ENCODE measurements at places on chromosomes 7 and 10. TPM values are rescaled to one million over a fixed set of nuclear protein-coding genes. Genes with fewer than 3 reads are reported as not detected.

- H3K4me1 ChIP-seq, result no peaks in the 10 kb centered on the region
- no peak overlapping the region for H3K4me3 ChIP-seq
- DNase-seq, result no peak
- no peaks in the 10 kb centered on the region for H3K27me3 ChIP-seq
These were observed 2.7 kb upstream of the PRXL2A start for GRCh38 chr10:80405626-80406025.

- H3K27me3 ChIP-seq, result no peaks in the 10 kb centered on the region
- no peaks in the 10 kb centered on the region for H3K36me3 ChIP-seq
- no peak overlapping the region for H3K27ac ChIP-seq
- no peak for DNase-seq
These were observed 53.3 kb downstream of the TPST1 start for GRCh38 chr7:66258409-66258808.

The GPC2 gene
- total RNA-seq, result not detected

GRCh38 chr7:40498924-40499510, 364.2 kb downstream of the SUGCT start:
- H3K4me3 ChIP-seq, result no peak overlapping the region
- H3K27me3 ChIP-seq, result no peaks in the 10 kb centered on the region
- H3K36me3 ChIP-seq, result no peaks in the 10 kb centered on the region
- H3K4me1 ChIP-seq, result no peaks in the 10 kb centered on the region
- no peak for DNase-seq
- no peak overlapping the region for H3K27ac ChIP-seq

GRCh38 chr7:44387389-44387788, 62.0 kb upstream of the CAMK2B start:
- no peak overlapping the region for H3K27ac ChIP-seq
- peaks cover 60% of the 10 kb centered on the region for H3K36me3 ChIP-seq
- no peaks in the 10 kb centered on the region for H3K27me3 ChIP-seq
- no peak overlapping the region for H3K4me3 ChIP-seq
- H3K4me1 ChIP-seq, result no peaks in the 10 kb centered on the region

GRCh38 chr7:55192723-55193122, 172.4 kb upstream of the LANCL2 start:
- no peak overlapping the region for H3K27ac ChIP-seq
- H3K27me3 ChIP-seq, result no peaks in the 10 kb centered on the region
- peaks cover 3% of the 10 kb centered on the region for H3K36me3 ChIP-seq

DNA sequence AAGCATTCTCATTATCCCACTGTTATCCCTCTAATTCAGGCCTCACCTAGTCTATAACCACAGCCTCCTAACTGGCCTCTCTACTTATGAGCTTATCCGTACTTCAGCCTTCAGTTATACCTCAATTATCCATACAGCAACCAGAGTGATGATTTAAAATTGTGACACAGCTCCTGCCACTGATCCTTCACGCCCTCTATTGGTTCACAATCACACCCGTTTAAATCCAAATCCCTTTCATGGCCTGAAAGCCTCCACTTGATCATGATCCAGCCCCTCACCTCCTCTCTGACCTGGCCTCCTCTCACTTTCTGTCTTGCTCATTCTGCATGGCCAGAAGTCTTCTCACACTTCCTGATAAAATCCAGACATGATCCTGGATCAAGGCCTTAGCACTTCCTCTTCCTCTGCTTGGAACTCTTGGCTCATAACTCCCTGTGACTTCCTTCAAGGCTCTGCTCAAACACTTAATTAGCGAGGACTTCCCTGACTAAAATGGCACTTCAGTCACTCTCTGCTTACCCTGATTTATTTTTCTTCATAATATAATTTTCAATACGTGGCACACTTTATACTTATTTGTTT, 19.0 kb upstream of the TMEM26 start:
- no peaks in the 10 kb centered on the region for H3K27me3 ChIP-seq
- no peaks in the 10 kb centered on the region for H3K4me1 ChIP-seq
- H3K36me3 ChIP-seq, result no peaks in the 10 kb centered on the region
- no peak overlapping the region for H3K4me3 ChIP-seq
- no peak for DNase-seq
- no peak overlapping the region for H3K27ac ChIP-seq

DNA sequence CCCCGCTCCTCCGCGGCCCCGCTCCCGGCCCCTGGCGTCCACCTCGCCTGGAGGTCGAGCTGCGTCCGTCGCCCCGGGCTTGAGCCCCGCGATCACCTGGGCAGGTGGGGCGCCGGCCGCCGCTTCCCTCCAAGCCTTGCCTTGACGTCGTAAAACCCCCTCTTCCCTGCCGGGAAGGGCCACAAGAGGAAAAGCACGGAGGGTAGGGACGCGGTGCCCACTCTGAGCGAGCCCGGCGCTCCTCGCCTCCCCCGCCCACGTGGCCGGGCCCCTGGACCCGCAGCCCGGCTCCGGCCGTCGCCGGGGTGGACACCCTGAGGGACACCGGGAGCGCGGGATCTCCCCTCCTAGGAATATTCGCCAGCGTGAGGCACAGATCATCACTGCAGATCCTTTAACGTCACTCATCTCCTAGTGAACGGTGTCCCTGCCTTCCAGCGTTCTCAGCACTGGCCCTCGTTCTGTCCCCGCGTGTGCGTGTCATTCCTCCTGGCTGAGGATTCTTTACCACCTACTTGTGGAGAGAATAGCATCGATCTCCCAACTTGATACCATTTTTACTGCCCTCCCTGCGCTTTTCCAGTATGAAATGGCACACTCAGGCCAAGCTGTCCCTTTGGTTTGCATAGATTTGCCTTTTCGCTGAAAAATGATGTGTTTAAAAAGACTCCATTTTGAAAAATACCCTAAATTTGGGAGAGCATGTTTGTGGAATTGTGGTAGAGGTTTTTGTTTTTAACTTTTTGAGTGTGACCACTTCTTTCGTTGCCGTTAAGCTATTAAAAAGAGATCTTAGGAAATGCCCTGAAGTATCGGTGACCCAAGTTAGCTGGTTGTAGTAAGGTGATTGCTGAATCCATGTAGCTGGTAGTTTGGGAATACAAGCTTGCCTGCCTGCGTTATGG, 649 bp downstream of the ACTR3B start:
- peaks cover 7% of the 10 kb centered on the region for H3K4me1 ChIP-seq
- peak overlapping the region; percentile 80 for H3K27ac ChIP-seq
- no peaks in the 10 kb centered on the region for H3K27me3 ChIP-seq
- peak; percentile 47 for DNase-seq

- DNase-seq, result no peak
- no peak overlapping the region for H3K27ac ChIP-seq
- H3K36me3 ChIP-seq, result no peaks in the 10 kb centered on the region
- no peaks in the 10 kb centered on the region for H3K4me1 ChIP-seq
- H3K27me3 ChIP-seq, result no peaks in the 10 kb centered on the region
These were observed 57.9 kb downstream of the MTPN start for GRCh38 chr7:135919071-135919841.

DNA sequence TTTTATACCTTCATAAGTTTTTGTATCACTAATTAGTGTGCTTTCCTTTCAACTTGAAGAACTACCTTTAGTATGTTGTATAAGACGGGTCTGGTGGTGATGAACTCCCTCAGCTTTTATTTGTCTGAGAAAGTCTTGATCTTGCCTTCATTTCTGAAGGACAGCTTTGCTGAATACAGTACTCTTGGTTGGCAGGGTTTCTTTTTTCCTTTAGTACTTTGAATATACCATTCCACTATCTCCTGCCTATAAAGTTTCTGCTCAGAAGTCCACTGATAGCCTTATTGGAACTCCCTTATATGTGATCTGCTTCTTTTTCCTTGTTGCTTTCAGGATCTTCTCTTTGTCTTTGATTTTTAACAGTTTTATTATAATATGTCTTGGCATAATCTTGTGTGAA, 230.9 kb downstream of the HPSE2 start:
- H3K4me3 ChIP-seq, result no peak overlapping the region
- no peak overlapping the region for H3K27ac ChIP-seq
- no peaks in the 10 kb centered on the region for H3K36me3 ChIP-seq
- H3K4me1 ChIP-seq, result no peaks in the 10 kb centered on the region
- H3K27me3 ChIP-seq, result no peaks in the 10 kb centered on the region
- DNase-seq, result no peak

DNA sequence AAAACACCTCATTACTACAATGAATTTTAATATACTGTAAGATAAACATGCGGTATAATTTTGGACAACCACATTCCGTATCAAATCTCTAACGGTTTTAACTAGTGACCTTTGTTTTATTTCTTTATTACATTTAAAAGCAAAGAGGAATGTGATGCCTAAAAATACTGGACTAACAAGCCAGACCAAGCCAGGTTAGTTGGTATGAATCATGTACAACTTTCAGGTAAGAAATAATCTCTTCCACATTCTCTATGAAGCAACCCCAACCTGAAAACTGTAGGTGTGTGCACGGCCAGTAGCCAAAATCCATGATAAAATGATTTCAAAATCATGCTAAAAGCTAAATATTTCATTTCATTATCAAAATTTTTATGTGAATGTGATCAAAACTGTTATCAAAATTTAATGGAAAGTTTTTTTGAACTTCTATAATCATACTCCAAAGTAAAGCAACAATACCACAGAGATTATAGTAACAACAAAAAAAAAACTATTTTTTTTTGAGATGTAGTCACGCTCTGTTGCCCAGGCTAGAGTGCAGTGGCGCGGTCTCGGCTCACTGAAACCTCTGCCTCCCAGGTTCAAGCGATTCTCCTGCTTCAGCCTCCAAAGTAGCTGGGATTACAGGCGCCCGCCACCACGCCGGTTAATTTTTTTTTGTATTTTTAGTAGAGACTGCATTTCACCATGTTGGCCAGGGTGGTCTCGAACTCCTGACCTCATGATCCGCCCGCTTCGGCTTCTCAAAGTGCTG, 127.2 kb downstream of the NRBF2 start:
- no peaks in the 10 kb centered on the region for H3K27me3 ChIP-seq
- no peak for DNase-seq
- H3K4me1 ChIP-seq, result peaks cover 20% of the 10 kb centered on the region
